Stimulated activated CD8-positive, alpha-beta memory T cell treated with anti-CD3 and anti-CD28 coated beads, Interleukin-4, amount 100 ng/mL, for 1 hour (primary cell): ENCODE measurements at places on chromosomes 6 and 20.

DNA sequence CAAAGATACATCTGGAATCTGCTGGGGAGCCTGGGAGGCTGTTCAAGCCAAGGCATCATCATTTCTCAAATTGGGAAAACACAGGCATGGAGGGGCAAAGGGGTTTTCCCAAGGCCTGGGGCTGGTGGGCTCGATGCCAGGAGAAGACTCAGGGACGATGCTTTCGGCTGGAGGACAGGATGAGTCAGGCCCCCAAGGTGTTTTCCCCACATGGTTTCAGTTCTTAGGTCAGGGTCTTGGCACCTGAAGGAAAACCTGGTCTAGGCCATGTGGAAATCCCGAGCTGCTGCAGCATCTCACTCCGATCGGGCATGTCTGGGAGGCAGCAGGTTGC is 348.1 kb downstream of the CDC5L start:
- DNase-seq: no peak

DNA sequence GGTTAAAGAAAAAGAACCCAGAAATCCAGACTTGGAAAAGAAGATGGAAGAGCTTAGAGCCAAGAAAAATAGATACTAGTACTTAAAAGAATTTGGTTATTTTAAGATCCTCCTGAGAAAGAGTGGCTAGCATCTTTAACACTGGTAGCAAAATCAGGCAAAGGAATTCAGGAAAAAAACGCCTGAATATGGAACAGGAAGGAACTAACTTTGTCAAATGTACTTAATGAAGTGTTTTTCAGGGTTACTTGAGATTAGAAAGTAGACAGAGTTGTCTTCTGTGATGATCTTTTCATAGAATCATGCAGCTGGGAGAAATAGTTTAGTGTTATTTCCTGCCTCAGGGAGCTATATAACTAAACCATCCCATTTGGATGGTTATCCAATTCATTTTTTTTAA is 50.8 kb upstream of the SASH1 start:
- no peak for DNase-seq

- DNase-seq: no peak
Measured at GRCh38 chr20:62064770-62065673, 659 bp downstream of the TAF4 start.

DNA sequence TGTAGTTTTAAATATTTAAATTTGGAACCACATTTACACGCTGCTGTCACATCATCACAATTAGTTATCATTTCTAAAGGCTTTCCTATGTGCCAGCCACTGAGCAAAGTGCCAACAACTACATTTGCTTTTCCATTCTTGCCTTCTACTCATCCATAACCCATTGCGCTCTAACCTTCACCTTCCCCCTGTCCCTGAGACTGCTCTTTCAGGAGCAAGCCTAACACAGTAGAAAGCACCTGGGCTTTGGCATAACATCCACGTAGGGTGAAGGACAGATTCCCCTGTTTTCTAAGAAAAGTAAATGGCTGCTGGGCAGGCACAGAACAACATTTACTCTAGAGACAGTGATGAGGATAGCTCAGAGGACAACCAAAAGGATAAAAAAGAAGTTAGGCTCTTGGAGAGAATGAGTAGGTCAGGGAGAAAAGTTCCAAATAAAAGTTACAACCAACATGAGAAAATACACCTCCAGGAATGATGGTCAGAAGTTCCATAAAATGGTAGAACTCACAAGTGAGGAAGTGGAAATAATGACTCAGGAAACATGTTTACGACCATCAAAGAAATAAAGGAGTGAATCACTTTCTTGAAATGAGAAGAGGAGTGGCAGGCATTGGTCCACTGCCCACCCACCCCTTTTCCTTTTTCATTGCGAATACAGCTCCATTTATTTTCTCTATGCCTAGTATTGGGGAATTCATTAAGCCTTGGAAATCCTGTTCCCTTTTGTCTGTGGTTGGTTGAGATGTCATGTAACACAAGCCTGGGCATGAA is 77.2 kb downstream of the PFDN4 start:
- no peak for DNase-seq

DNA sequence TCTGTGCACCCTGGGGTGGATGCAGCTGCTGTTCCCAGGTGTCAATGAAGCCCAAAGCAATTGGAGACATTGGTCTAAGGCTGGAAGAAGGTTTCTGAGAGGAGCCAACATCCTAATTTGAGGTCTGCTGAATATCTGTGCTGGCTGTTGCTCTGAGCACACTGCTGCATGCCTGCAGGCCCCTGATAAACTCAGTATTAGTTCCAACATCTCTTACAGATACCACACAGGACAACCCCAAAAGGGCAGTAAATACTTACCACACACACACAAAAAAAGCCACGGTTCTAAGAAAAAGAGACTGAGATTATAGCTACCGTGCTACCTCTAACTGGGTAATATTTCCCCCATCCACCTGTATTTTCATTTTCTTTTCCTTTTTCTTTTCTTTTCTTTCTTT is 164.3 kb upstream of the SOX4 start:
- no peak for DNase-seq
